ENCODE measurements at places on chromosomes 6 and 20.

- no peak for DNase-seq
These were observed 4.9 kb upstream of the BCAS1 start for GRCh38 chr20:54075322-54075721.

GRCh38 chr6:44828780-44829179 is 441.3 kb downstream of the CDC5L start:
- no peak for DNase-seq

- DNase-seq, result no peak
These were observed 31.7 kb downstream of the PAK5 start for GRCh38 chr20:9807136-9807535.

DNA sequence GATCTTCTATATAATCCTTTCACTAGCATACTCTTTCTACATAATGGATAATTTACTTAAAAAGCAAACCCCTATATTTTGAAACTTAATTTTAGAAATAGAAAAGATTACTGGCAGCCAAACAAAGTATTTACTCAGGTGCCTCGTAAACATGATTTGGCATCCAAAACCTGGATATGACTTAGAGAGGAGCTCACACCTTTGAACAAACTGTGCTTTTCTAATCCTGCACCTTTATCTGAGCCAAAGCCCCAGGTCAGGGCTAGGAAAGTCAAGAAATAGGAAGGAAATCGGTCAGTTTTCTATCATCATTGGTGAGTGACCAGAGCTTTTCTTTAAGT is 170.9 kb downstream of the PHF3 start:
- no peak for DNase-seq

GRCh38 chr6:14905201-14905600 is 340.7 kb upstream of the JARID2 start:
- DNase-seq, result no peak
